NCI-H146 (cell line): ENCODE measurements at places on chromosomes 3 and 15.

- no peak for DNase-seq
These were observed 92.0 kb downstream of the TFDP2 start for GRCh38 chr3:142057331-142057725.

- DNase-seq, result peak; percentile 52
These were observed 560.0 kb upstream of the CFAP20DC start for GRCh38 chr3:59609657-59610348.

DNA sequence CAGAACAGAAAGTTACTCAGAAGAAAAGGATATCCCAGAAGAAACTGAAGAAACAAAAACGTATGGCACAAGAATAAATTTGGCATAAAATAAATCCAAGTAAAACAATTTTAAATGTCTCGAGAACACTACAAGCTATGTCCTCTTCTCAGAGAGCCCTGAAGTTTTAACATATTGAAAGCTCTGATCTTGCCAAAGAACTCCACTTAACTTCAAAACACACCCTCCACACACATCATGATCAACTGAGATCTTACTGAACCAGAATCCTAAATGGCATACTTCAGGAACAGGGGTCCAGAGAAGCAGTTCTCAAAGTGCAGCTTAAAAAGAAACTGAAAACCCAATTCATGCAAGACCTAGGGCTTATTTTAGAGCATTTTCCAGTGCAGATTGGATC is 194.3 kb downstream of the MAGI1 start:
- no peak for DNase-seq

- DNase-seq, result no peak
These were observed 229.7 kb upstream of the EIF1B start for GRCh38 chr3:40079847-40080240.

DNA sequence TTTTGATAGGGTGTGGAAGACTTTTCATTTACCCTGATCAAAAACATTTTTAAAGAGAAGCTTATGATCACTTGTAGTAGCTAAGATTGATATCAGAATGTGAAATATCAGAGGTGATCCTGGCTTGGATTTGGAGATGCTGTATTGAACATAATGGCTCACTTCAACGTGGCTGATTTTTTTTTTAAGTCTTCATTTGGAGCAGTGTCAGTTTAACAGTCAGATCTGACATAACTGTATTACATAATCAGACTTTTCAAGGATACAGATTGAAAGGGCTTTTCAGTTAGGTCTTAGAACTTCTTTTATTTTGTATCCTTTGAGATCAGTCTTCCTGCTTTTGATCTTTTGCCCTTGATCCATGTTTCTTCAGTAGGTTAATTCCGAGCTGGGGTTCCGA is 98.5 kb downstream of the ITPR1 start:
- DNase-seq, result no peak

- DNase-seq, result no peak
These were observed 132.3 kb downstream of the SUCLG2 start for GRCh38 chr3:67522081-67522480.

- no peak for DNase-seq
These were observed 835.9 kb downstream of the TUSC7 start for GRCh38 chr3:117545484-117545883.

GRCh38 chr3:172309741-172310427 is 138.4 kb downstream of the GHSR start:
- DNase-seq, result no peak

DNA sequence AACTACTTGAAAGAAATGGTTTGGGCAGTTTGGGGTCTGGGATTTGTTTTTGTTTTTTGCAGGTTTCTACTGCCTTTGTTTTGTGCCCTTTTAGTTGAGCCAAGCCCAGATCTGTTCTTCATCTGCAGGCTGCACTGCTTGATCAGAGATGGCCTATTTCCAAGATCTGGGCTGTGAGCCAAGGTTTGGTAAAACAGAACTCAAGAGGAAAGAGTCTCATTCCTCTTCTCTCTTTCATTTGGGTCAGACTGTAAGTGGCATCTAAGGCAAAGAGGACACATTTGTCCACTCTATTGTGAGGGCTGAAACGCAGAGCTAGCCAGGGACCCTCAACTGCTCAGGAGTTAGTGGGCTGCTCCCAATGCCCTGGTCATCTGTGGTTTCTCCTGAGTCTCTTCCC is 104.4 kb upstream of the UBE3A start:
- no peak for DNase-seq

GRCh38 chr15:54289590-54290136 is 311.4 kb downstream of the UNC13C start:
- DNase-seq, result no peak

GRCh38 chr3:33665294-33665693 is 52.8 kb downstream of the CLASP2 start:
- no peak for DNase-seq

GRCh38 chr15:67601073-67601472 is 58.6 kb downstream of the MAP2K5 start:
- no peak for DNase-seq

- no peak for DNase-seq
These were observed 81.8 kb downstream of the ALCAM start for GRCh38 chr3:105448338-105448982.

- no peak for DNase-seq
These were observed 6.0 kb downstream of the KLF15 start for GRCh38 chr3:126351086-126351770.

DNA sequence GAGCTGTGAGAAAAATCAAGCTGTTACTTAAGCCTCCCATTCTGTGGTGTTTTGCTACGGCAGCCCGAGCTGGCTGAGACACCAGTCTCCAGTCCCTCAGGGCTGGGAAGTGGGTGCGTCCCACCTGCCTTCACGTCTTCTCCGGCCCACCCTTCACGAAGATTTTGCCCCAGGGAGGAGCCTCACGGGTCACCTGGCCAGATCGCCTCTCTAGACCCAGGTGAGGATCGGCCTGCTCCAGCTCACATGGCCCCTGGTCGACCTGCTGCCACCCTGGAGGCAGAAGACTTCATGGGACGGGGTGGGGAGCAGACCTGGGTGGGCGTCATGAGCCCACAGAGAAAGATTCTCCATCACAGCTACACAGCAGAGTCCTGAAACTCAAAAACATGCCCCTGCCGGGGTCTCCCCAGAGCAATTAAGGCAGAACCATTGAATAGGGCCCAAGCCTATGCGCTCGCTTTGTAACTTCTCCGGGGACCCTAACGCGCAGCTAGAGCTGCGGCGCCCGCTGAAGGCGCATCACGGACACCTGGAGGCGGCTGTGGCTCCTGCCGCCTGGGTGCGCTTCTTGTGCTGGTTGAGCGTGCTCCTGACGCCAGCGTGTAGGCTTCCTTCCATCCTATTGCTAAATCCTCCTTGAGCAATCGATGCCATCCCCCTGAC is 92.6 kb upstream of the ALDH1A3 start:
- no peak for DNase-seq

- no peak for DNase-seq
These were observed 1.3 kb downstream of the CILP start for GRCh38 chr15:65209701-65210643.
